ENCODE measurements at places on chromosomes 5 and 9.

DNA sequence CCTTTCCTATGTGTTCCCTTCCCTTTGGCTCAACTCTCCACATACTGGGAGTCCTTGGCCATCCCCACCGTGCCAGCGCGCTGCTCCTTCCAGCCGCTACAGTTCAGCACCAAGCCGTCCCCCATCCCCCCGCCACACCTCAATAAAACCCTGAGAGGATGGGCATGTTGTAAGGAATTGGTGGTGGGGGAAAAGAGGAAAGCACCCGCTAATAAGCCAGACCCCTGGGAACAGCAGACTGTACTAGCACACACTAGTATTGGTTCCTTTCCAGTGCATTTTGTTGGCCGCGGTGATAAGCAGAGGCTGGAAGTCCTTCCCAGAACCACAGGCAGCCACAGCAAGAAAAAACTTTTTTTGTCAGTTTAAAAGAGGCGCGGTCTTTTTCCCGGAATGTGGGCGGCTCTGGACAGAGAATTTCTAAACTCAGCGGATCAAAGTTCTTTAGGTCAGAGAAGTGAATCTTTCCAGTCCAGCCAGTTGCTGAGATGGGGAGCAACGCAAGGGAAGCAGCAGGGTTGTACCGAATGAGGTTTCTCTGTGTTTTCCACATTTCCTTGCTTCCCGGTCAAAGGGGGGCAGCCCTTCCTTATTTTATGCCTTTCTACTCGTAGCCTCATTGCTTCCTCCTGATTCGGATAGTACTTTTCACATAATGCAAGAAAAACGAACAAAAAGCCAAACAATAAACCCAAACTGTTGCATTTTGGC lies 2.1 kb downstream of the CHSY3 start:
- DNase-seq = no peak

DNA sequence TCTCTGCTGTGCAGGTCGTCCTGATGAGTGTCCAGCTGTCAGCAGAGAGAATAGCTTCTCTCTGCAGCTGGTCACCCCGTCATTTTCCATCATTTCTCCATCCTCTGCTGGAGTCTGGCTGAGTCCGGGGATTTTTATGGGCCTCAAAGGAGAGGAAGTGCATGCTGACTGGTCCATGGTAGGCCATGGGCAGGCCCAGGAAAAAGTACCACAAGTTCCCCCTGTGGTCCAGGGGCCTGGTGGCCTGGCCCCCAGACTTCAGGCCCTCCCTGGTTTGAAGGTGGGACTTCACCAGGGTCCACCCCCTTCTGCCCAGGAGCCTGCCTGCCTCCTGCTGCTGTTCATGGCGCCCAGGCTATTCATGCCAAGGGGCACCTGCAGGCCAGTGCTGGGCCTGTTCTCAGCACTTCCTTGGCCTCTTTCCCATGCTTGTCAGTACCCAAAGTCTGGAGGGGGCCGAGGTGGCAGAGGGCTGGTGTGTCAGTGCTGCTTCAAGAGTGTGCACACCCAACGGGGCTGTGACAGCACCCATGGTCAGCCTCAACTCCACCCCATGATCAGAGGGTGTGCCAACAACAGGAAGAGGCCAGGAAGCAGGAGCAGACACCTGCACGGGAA lies 7.3 kb upstream of the MTMR12 start:
- no peak for DNase-seq

- no peak for DNase-seq
Measured at GRCh38 chr5:160693831-160694465, 158.1 kb downstream of the ATP10B start.

DNA sequence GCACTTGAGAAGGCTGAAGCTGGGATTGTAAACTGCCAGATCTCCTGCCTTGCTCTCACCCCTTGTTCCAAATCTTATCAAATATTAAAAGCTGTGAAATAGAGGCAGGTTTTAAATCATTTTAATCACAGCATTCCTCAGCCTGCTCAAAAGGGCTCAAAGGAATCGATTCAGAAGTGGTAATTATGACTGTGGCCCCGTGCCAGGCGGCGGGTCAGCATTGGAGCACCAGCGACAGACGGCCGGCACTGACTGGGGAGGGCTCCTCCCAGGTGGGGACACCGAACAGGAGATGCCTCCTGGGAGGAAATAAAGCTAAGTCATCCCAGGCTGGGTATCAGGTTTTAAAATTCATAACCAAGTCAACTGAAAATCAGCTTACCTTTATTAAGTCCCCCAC lies 66.7 kb downstream of the KCNIP1 start:
- no peak for DNase-seq

GRCh38 chr9:9901624-9902023 lies 711.2 kb downstream of the PTPRD start:
- DNase-seq = no peak

DNA sequence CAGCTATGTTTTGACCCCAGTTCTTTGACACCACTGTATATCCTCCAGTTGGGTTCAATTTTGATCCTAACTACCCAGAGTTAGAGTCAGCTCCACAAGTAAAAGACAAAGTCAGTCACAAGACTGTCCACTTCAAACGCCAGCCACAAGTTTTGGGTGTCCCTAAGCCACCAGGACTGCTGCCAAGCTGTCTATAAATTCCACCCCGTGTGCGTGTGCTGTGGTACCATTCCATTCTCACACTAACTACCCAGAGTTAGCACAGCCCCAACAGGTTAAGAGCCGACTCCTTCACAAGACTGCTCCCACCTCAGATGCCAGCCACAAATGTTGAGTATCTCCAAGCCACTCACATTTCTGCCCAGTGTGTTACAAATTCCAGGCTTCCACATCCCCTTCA lies 56.7 kb downstream of the APC start:
- DNase-seq = no peak

DNA sequence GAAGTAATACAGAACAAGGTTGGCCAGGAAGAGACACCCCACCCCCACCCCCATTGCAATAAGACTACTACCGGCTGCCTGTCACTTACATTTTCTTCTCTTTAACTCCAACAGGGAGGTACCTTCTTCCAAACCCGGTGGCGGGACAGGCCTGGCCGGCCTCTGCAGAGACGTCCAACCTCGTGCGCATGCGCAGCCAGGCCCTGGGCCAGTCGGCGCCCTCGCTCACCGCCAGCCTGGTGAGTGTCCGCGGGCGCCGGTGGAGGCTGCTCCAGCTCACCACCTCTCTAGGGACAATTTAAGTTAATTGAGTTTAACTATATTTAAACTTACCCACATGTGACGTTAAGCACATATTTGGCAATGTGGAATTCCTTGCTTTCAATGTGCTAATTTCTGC lies 192.4 kb downstream of the MAST4 start:
- DNase-seq = no peak

DNA sequence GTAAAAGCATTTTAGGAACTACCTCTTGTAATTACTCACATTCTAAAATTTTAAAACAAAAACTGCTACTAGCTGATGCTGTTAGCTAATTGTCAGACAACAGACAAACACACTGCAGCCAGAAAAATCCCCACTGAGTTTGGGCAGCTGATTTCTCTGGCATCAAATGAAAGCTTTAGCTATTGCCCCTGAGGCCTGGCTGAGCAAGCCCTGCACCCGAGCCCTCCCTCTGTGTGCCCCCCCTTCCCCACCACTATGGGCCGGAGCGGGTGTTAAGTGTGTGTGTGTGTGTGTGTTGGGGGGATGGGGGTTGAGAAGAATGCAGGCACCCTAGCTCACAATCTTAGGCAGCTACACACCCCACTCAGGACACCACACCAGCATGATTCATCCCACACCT lies 2.4 kb downstream of the NEUROG1 start:
- DNase-seq = no peak

DNA sequence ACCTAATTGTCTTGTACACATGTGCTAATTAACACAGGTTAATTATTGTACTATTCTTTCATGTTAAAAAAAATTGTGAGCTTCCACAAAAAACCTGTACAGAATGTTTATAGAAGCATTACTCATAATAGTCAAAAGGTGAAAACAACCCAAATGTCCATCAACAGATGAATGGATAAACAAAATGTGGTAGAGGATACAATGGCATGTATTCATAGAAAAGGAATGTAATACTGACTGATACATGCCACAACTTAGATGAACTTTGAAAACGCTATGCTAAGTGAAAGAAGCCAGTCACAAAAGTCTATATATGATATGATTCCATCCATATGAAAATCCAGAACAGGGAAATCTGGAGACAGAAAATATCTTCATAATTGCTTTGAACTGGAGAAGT lies 25.6 kb downstream of the RRAGA start:
- no peak for DNase-seq

DNA sequence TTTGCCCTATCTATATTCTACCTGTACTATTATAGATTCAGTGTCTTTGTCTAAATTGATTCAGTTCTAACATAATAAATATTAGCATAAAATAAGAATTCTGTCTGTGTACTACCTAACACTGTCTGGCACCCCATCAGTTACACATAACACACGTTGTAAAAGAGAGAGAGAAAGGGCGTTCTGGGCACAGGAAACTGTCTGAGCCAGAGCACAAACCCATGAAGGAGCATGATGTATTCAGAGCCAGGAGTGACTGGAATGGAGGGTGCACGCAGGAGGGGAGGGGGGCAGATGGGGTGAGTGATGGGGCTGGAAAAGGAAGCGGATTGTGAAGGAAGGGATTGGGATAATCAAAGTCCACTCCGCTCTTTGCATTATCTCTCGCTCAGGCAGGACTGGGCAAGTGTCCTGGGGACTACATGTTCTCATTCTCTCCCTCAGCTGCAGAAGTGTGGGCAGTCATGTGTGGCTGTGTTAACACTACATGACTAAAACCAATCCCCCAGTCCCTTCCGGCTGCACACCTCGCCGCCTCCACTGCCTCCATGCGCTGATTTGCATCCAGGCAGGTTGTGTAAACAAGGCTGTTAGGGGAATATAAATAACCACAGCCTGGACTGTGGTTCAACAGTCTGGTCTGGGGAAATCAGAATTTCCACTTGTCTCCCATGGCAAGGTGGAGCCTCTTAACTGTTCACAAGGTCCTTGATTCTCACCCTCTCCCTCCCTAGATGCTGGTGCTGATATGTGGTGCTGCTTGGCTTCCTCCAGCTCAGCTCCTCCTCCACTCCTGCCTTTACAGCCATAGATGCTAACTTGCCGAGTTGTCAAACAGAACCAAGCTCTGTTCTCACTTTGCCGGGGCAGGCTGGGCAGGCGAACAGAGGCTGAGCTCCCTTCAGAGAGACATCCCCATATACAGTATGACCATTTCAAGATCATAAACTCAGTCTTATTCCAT lies 367.5 kb upstream of the BRINP1 start:
- no peak for DNase-seq

DNA sequence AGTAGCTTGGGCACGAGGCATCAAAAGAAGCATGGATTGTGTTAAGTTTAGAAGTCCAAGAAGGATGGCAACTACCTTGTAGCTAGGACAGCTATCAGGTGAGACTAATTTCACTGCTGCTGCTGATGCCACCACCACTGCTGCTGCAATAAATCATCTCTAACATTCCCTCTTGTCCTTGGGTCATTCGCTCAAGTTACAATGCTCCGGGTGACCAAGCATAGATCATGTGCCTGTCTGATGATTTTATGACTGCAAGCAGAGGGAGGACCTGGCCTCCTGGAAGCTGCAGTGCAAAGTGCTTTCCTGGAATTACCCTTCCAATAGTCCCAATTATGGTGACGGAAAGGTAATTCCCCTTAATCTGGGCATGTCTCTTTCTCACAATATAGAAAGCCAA lies 334.4 kb downstream of the PRELID2 start:
- no peak for DNase-seq

GRCh38 chr5:139456776-139457175 lies 5.8 kb downstream of the ECSCR start:
- DNase-seq = no peak

GRCh38 chr5:97355775-97356174 lies 172.7 kb upstream of the RIOK2 start:
- no peak for DNase-seq

- DNase-seq = no peak
Measured at GRCh38 chr9:95225076-95225725, 92.3 kb downstream of the FANCC start.

DNA sequence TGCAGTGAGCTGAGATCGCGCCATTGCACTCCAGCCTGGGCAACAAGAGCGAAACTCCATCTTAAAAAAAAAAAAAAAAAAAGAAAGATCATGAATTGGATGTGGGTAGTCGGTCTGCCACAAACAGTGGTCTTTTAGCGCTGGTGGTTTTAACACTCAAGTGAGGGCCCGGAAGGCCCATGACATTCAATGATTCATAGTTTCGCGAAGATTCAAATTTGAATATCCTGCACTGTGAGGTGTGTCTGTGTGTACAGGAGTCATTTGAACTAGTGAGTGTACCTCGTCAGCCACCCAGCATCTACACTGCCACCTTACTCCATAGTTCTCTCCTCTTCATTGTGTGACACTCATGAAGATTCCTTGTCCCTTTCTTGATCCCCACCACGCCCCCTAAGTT lies 41.3 kb downstream of the CFAP77 start:
- peak; percentile 3 for DNase-seq

DNA sequence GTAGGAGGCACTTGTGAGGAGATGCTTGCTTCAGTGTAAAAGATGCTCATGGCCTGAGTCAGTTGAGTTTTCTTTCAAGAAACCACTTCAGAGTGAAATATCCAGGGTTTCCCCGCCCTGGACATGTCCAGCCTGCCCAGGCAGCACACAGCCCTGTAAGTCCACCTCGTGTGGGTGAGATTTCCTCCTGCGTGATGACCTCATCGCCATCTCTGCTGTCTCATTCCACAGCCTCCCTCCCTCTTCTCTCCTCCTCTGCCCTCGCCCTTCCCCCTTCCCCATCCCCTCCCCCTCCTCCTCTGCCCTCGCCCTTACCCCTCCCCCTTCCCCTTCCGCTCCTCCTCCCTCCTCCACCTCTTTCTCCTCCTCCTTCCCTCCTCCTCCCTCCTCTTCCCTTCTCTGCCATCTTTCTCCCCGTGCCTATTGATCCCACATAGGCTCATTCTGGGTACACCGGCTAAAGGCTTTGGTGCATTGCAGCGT lies 34.0 kb upstream of the NCS1 start:
- no peak for DNase-seq

- DNase-seq = no peak
Measured at GRCh38 chr9:114467910-114468309, 37.4 kb downstream of the WHRN start.

GRCh38 chr5:151003503-151003860 lies 16.9 kb upstream of the GPX3 start:
- no peak for DNase-seq

- no peak for DNase-seq
Measured at GRCh38 chr5:67182301-67182790, 14.3 kb downstream of the CD180 start.

DNA sequence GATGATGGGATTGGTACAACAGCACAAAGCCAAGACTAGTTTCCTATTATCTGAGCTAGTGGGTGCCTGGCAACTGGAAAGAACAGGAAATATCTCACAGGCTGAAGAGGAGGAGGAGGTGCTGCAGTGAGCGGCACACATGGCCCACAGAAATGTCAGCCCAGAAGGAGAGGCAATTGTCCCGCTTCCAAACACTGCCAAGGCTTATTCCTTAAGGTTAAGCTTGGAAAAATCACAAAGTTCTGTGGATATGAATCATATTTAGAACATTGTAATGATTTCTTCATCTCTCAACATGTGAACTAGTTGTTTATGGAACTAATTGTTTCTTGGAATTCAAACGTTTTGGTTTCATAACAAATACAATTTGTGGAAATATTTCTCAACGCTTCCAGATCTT lies 1019.5 kb upstream of the SEMA6A start:
- DNase-seq = no peak

GRCh38 chr5:22938362-22938761 lies 85.2 kb upstream of the CDH12 start:
- no peak for DNase-seq
